Lower lobe of right lung (tissue), 2 donors: ENCODE measurements at places on chromosomes 1 and 21.

- DNase-seq, result no peak
Observed at GRCh38 chr21:30257773-30258172, 25.0 kb downstream of the KRTAP24-1 start.

GRCh38 chr1:37814252-37814651 lies 6.2 kb upstream of the YRDC start:
- no peak for DNase-seq

GRCh38 chr1:177945943-177946650 lies 23.8 kb downstream of the SEC16B start:
- no peak for DNase-seq

DNA sequence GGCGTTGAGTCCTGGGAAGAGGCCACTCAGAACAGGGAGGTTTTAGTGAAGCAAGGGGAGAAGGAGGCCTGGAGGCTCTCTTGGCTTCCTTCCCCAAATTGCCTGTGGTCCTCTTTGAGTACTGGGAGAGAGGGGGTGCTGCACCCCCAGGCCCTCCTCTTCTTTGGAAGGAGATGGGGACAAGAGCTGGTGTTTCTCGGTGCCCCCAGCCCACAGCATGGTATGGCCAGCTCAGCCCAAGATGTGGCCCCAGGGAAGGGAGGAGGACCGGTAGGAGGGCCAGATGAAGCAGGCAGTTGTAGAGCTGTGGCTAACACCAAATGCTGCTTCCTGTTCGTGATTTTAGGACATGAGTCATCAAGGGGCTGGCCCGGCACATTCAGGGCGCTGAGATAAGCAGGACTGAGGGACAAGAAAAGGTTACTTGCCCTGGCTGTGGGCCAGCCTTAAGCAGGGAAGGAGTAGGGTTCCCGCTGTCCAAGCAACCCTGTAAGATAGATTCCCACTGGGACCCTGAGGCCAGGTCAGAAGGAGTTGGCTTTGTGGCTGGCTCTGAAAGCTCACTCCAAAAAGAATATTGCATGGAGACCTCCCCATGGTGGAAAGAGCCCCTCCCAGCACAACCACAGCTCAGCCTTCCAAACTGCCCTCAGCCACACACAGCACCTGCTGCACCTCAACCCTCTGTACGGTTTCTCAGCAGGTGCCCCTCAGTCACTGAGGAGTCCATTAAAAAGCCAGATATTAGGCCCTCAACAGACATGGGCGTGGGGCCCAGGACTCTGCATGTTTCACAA lies 4.9 kb upstream of the TNFRSF1B start:
- DNase-seq, result peak; percentile 91

DNA sequence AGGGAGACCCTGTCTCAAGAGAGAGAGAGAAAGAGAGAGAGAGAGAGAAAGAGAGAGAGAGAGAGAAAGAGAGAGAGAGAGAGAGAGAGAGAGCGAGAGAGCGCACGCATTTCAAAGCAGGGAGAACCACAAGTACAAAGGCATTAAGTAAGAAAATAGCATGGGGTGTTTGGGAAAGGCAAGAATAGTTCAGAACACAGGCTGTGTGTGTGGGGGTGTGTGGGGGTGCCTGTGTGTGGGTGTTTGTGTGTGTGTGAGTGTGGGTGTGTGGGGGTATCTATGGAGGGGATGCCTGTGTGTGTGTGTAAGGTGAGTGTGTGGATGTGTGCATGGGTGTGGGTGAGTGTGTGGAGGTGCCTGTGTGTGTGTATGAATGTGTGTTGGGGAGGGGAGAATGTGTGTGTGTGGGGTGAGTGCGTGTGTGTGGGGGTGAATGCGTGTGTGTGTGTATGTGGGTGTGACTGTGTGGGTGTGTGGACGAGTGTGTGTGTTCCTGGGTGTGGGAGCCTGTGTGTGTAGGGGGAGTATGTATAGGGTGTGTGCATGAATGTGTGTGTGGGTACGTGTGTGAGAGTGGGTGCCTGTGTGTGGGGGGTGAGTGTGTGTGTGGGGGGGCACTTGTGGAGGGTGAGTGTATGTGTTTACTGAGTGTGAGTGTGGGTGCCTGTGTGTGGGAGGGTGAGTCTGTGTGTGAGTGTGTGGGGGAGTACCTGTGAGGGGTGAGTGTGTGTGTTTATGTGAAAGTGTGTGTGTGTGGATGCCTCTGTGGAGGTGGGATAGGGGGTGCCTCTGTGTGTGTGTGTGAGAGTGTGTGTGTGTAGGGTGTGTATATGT lies 19.1 kb upstream of the HDAC1 start:
- no peak for DNase-seq

DNA sequence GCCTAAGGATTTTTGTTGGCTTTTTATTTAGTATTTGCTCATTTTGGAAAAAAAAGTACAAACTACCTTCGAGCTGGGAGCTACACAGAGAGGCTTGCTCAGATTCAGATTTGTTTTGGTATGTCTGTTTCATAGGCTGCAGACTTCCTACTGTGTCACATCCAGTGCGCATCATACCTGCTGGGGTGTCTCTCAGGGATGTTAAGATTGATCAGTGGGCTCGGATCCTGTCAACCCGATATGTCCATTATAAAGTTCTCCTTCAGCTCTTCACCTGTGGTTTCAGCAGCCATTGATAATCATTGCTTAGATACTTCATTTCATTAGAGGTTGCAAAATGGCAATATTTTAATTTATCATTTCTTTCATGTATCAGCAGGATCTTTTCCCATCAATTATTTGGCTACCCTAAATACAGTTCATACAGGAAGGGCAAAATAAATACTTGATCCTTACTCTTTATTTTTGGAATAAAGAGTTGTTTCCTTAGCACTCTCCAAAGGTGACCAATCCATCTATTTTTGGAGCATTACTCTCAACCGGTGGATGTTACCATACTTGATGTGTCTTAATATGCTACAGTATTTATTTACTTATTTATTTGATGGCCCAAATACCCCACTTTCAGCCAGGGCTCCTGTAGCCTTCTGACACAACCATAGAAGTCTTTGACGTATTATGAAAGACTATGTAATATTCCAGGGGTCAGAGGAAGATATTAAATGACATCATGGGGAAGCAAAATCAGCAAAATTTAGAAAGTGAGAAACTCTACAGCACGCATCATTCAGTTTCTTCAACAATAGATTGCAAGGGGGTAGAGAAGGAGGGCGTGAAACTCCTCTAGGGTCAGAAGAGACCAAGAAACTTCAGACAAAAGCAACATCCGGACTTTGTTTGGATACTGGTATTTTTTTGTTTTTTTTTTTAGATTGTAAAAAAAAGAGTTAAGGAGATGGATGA lies 55.3 kb upstream of the HNRNPU start:
- DNase-seq, result no peak

GRCh38 chr1:166080967-166081870 lies 85.6 kb downstream of the FAM78B start:
- no peak for DNase-seq

GRCh38 chr1:182656842-182657397 lies 27.5 kb downstream of the RGS8 start:
- DNase-seq, result no peak

GRCh38 chr1:228734881-228735801 lies at the start of gene RHOU:
RHOU (plus strand) TSS chr1:228735479; CDS start chr1:228735743, 264 bp downstream.
- peak; percentile 87 for DNase-seq

DNA sequence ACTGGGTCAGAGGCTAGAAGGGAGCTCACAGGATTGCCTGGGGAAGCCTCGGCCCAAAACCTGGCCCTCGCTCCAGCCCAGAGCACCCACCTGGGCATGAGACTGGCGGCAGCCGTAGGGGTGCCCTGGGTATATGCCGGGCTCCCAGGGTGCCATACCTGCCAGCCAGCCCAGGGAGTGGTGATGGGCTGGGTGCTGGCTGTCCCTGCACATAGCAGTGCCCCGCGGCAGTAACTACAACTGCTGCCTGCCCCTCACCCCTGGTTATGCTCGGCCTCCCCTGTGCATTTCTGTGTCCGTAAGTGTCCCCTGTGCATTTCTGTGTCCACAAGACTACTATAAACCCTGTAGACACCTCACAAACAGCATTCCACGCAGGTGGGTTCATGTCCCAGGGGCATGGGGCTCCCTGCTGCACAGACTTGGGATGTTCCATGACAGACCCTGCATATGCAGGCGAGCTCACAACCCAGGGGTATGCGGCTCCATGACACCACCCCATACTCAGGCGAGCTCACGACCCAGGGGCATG lies 5.8 kb upstream of the SPATC1L start:
- DNase-seq, result no peak

- no peak for DNase-seq
Observed at GRCh38 chr1:8903908-8904650, 25.6 kb upstream of the ENO1 start.

- DNase-seq, result no peak
Observed at GRCh38 chr1:248155927-248156326, 11.0 kb downstream of the OR2M5 start.

DNA sequence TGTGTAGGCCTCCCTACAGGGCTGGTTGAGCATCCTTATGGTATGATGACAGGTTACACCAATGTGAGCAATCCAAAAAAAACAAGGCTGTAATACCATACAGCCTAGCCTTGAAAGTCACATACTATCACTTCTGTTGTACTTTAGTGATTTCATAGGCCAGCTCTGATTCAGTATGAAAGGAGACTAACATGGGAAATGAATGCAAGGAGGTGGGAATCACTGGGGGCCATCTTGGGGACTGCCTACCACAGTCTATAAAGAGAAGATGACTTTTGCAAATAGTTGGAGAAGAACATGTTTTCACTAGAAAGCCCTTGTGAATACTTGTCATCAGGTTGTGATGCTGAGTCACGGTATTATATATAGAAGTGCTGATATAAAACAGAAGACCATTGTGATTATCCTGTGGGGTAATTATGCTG lies 270.7 kb downstream of the S1PR1 start:
- no peak for DNase-seq

DNA sequence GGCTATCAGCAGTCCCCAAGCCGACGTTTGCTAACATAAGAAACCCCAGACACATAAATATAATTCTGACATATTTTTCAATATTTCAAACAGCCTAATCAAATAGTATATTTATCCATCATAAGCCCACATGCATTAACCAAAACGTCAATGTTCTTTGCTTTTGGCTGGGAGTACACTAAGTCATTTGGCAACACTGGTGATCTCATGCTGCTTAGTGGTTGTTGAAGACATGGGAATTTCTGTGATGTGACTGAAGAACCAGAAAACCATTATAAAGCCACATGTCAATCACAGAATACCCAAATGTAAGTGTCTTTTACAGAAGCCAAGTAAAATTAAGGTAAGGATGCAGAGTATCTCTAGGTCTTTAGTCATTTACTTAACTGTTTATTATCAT lies 57.6 kb downstream of the PLPPR5 start:
- DNase-seq, result no peak

GRCh38 chr1:215584389-215584788 lies 17.3 kb downstream of the KCTD3 start:
- no peak for DNase-seq

DNA sequence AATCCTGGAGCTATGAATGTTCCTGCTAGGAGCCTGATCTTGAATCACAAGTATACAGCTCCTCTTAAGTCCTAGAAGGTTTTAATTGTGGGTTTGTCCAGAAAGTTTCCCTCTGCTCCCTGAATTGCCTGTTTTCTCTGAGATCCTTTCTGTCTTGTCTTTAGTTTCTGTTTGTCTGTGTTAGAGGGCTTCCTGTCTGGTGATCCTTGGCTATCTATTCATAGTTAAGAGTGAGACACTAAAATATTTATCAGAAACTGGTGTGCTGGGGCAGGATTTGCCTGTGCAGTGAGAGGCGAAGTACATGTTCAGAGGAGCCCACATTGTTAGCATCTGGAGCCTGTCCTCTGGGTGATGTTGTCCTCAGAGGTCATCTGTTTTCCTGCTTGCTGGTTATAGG lies 45.4 kb downstream of the ETS2 start:
- no peak for DNase-seq

DNA sequence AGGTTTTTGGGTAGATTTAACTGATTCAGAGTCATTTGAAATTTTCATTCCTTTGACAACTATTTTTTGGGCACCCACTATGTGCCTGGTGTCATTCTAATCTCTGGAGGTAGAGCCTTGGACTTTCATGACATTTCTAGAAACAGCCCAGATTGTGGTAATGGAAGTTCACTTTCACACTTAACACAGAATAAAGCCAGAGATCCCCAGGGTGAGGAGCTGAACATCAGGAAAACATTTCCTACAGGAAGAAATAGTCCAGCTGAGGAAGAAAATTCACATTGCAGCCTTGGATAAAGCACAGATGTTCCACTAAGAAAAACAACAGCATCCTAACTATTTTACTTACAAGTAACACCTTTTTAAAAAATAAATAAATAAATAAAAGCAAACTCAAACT lies 102.4 kb upstream of the KRTAP19-8 start:
- DNase-seq, result no peak

DNA sequence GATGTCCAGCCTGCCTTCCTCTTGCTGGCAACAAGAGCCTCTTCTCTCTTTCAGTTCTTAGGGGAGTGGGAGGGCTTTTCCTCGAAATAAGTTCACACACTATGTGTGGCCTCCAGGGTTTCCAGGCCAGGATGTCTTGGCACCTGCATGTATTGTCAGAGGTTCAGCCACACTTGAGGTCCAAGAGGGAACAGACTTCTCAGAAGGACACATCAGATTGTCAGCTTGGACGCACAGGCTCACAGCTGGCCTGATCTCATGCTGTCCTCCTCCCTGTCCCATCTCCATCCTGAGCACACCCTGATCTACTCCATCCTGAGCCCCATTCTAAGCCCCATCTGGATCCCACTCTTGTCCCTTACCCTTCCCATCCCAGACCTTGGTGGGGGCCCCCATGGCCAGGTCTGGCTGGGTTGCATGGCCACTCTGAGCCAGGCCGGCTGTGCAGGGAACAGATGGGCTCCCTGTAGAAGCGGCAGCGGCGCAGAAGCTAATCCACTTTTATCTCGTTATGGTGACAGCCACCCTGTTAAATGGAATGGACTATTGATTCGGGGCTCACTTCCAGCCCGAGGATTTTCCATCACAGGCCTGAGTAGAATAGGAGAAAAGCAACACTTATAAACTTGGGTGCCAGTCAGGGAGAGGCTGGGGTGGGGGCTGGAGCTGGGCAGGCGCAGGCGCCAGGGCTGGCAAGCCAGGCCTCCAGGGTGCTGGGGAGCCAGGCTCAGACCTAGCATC lies 85.1 kb upstream of the CSF3R start:
- peak; percentile 32 for DNase-seq

- DNase-seq, result peak; percentile 36
Observed at GRCh38 chr1:245686446-245687030, 531.8 kb downstream of the KIF26B start.

DNA sequence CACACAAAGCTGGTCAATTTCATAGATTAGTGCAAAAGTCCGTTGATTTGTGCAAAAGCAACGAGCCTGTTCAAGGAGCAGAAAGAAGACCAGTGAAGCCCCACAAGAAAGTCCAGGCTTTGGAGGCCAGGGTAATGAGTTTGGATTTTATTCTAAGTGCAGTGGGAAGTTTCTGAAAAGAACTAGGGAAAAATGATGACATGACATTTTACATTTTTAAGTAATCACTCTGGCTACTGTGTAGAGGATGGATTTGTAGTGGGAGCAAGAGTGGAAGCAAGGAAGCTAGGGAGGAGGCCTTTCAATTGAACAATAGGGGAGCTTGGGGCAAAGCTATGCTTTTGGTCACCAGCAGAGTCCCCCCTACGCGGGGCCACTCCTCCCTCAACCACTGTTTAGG lies 186.2 kb downstream of the ZNF281 start:
- DNase-seq, result no peak
